Fibroblast of lung (primary cell): ENCODE measurements at places on chromosomes 13 and 19.

GRCh38 chr19:17669419-17669818 lies 18.7 kb downstream of the UNC13A start:
- DNase-seq, result no peak

- DNase-seq, result peak; percentile 49
Observed at GRCh38 chr19:48967346-48968178, 2.5 kb downstream of the FTL start.

DNA sequence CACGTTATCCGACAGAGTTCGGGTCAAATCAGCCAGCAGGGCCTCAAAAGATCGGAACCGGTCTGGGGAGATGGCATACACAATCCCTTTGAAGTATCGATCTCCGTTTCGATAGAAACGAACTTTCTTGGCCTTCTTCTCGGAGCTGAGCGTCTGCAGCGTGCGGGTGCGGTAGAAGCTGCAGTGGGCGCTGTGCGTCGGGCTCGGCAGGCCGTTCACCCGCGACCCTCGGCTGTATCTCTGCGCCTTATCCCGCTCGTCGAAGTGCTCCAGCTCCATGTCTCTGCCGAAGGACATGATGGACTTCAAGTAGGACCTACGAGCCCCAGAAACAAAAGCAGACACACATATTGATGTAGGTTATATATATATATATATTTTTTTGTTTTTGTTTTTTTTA lies 5.3 kb downstream of the DCLK1 start:
- DNase-seq, result no peak

DNA sequence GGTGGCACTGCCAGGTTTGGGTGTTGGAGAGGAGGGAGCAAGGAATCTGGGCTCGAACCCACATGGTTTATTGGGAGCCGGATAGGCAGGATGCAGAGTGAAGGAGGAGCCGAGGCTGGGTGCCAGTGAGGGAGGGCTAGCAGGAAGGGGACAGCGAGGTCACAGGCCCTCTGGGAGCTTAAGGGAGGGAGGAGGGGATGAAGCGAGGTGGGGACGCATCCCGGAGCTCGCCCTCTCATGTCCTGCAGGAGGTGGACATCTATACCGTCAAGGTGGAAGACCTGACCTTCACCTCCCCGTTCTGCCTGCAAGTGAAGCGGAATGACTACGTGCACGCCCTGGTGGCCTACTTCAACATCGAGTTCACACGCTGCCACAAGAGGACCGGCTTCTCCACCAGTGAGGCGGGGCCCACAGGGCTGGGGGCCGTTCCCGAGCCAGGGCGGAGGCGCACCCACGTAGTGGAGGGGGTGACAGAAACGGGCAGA lies 3.5 kb upstream of the ADM5 start:
- no peak for DNase-seq

GRCh38 chr13:48234566-48235340 lies 1.7 kb downstream of the ITM2B start:
- peak; percentile 42 for DNase-seq

DNA sequence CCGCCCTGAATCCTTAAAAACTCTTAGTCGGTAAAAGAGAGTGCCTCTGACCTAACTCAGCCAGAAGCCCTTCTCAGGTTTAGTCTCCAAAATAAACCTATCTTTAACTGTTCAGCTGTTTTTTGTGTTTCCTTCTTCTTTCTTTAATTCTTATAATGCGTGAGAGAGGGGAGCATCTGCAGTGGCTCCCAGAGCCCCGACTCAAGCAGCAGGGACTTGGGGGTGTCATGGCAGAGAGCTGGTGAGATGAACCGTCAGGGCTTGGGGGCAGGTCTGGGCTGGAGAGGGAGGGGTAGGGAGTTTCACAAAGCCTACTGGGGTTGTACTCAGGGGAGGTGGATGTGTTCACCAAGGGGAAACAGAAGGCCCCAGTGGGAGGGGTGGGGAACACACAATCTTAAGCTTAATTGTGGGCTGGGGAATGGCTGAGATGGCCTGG lies 16.8 kb upstream of the SIGLEC6 start:
- no peak for DNase-seq

DNA sequence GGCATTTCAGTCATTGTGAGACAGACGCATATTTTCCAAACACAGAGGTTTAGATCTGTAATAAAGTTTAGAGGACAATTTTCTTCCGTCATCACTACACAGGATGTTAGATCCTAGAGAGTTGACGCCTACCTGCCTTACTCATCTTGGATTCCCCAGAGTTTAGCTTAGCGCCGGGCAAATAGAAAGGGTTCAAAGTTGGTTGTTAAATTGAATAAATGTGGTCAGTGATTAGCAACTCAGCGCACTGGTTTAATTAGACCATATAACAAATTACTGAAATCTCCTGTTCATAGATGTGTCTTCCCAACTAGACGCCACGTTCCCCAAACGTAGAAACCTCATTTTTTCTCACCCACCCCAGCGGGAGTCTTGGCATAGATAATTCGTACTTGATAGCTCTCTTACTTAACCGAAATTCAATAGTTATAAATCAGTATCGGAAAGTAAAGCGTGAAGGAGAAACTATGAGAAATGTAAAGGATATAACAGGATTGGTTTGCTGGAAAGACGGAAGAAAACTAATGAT lies 726 bp upstream of the UFM1 start:
- DNase-seq, result no peak

- no peak for DNase-seq
Observed at GRCh38 chr19:39141929-39142328, 16.3 kb downstream of the PAK4 start.

DNA sequence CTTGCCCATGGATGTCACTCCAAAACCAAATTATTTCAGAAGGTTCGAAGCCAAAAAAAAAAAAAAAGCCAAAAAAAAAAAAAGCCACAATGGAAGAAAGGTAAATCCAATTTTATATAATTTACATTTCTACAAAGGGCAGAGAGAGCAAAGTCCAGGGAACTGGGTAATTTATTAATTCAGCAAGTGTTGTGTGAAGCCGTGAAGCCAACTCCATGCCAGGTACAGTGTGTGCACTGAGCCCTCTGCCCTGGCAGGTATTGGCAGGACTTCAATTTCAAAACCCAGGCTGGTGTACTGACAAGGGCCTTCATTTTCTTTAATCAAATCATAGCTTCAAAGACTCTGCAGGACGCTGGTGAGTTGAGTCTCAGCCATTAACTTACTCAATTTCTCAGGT lies 5.5 kb upstream of the RFPL4A start:
- DNase-seq, result no peak

GRCh38 chr13:46182491-46182877 lies 507 bp upstream of the LCP1 start:
- no peak for DNase-seq

DNA sequence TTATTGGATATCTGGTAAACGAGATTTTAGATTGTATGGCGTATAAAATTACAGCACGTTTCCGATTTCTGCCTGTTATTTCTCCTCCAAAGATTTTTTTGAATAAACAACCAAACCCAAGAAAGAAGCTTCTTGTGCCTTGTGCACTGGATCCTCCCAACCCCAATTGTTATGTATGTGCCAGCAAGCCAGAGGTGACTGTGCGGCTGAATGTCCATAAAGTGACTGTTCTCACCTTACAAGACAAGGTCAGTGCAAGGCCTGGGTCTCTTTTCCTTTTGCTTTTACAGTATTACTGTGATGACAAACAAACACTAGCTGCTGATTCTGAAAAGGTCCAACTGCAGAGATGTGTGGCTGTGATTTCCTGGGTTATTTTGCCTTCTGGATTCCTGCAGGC lies 22.9 kb upstream of the WTIP start:
- DNase-seq, result no peak

GRCh38 chr13:95480131-95480545 lies 72.4 kb upstream of the CLDN10 start:
- DNase-seq, result no peak

DNA sequence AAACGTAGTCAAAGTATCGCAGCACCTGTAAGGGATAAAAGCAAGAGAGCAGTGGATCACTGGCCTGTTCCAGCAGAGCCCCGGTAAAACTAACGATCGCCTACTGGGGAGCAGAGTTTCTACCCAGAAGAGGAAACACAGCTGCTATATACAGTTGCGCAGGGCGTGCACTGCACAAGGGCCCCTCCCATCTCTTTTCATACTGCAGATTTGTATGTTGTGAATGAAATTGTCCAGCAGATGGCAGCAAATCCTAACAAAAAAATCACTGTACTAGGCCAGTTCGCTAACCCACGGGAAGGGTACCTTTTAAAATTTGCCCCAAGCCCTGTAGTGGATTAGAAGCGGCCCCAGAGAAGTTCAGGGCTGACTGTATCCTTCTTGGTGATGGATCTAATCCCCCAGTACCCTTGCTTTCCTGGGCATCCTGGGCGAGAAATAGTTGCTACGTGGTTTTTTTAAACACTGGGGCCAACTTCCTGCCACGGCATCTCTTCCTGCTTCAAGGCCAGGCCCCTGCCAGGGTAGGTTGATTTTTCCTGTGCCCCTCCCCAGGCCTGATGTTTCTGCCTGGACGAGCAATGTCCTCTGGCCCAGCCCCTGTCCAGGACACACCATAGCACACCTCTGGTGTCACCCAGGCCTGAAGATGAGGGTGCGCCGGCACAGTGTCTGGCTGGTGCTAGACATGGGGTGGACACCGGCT lies 127.0 kb downstream of the IER2 start:
- peak; percentile 53 for DNase-seq

GRCh38 chr13:36998624-36999041 lies 507 bp downstream of the ALG5 start:
- no peak for DNase-seq

DNA sequence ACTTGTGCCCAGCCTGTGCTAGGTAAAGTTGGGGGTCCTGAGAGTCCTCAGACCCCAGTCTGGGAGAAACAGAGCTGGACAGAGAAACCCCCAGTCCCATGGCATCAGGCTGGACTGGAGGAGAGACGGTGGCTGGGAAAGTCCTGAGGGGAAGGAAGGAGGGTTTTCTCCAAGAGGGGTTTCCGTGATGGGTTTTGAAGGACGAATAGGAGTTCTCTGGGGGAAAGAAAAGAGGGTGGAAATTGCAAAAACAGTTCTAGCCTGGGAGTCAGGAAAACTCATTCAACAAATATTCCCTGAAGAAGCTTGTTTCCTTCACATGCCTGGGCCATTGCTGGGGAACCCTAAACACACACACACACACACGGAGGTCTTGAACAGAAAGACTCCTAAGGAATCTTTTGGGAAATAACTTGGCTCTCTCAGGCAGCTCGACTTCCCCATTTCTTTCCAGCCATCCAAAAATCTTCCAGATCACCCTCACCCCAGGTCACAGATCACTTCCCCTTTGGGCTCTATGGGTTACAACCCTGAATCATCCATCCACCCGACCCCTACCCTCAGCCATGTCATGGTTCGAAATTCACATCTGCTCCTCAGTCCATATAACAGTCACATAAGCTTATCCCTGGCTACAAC lies 47.5 kb downstream of the COLGALT1 start:
- no peak for DNase-seq

DNA sequence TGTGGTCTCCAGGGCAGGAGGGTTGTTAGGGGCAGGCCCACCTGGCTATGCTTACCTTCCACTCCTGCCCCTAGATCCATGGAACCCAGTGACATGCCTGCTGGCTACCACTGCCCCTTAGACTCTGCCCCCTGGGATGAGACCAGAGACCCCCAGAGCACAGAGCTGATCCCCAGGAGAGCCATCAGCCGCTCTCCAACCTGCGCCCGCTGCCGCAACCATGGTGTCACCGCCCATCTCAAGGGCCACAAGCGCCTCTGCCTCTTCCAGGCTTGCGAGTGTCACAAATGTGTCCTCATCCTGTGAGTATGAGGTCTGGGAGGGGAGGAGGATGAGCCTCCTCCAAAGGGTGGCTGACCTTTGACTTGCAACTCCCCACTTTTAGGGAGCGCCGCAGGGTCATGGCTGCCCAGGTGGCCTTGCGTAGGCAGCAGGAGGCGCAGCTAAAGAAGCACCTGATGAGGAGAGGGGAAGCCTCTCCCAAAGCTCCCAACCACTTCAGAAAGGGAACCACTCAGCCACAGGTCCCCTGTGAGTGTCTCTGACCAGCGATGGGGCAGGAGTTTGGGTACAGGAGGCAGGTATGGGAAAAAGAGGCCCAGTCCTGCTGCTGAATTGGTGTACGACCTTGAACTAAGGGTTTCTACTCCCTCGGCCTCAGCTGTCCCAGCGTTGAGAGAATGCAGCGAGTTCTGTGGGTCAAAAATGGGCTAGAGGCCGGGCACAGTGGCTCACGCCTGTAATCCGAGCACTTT lies 2.7 kb downstream of the DMRTC2 start:
- DNase-seq, result no peak

DNA sequence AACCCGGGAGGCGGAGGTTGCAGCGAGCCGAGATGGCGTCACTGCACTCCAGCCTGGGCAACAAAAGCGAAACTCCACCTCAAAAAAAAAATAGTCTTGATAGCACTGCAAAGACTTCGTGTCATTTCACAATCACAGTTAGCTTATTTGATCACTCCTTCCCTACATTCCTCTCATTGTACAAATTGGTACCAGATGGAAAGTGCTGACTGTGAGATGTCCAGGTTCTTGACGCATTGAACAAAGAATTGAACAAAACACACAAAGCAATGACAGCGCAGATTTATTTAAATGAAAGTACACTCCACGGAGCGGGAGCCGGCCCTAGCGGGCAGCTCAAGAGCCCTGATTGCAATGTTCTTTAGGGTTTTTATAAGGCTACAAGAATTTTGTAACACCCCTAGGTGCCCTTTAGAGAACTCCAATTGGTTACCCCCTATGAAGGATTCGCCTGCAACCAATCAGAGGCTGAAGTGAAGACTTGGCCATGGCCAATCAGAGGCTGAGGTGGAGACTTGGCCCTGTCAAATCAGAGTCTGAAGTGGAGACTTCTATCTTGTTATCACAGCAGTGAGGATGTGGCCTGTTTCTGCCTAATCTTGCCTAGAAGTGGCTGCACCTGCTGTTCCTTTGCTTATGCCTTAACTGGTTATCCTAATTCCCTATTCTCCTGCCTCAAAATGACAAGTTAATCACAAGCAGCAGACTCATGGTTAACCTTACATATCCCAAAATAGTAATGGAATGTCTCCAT lies 16.7 kb downstream of the ZNF556 start:
- DNase-seq, result no peak

DNA sequence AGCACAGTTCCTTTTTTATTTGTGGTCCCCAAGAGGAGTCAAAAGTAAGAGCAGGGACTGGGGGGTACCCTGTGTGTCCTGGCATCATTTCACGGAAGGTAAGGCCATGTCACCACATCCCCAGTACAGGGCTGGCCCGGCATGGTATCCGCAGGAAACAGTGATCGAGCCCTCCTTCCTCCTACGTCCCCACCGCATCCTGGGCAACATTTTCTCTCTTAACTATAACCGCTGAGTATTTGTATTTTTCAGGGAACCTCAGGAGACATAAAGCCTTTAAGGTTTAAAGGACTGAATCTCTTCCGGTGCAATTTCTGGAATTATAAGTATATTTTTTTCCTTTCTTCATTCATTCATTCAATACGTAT lies 13.6 kb upstream of the LATS2 start:
- DNase-seq, result peak; percentile 6
